ENCODE measurements at places on chromosomes 2 and 18.

- DNase-seq: no peak
Observed at GRCh38 chr2:70939839-70940580, 4.3 kb downstream of the ATP6V1B1 start.

DNA sequence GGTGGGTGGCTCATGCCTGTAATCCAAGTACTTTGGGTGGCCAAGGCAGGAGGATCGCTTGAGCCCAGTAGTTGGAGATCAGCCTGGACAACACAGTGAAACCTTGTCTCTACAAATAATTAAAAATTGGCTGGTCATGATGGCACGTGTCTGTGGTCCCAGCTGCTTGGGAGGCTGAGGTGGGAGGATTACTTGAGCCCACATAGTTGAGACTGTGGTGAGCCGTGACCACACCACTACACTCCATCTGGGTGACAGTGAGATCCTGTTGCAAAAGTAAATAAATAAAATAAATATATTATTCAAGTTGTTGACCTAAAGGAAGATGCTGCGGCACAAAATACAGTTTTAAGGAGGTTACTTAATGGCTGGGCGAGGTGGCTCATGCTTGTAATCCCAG is 72.7 kb downstream of the LAMA3 start:
- no peak for DNase-seq

DNA sequence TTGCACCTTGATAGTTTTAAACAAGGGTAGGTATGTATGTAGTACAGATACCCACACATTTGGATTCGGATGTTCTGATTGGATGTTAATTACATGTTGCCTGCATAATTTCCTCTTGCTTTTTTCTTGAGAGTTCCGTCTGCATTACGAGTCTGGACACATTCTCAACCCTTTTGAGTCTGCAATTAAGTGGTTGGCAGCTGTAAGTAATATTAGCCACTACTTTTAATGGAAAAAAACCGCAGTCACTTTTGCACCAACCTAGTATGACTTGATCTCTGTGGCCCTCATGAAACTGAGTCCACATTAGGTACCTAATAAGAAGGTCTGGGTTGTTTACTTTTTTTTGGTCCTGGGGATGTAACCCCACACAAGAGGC is 217.3 kb downstream of the VAPA start:
- DNase-seq: no peak

DNA sequence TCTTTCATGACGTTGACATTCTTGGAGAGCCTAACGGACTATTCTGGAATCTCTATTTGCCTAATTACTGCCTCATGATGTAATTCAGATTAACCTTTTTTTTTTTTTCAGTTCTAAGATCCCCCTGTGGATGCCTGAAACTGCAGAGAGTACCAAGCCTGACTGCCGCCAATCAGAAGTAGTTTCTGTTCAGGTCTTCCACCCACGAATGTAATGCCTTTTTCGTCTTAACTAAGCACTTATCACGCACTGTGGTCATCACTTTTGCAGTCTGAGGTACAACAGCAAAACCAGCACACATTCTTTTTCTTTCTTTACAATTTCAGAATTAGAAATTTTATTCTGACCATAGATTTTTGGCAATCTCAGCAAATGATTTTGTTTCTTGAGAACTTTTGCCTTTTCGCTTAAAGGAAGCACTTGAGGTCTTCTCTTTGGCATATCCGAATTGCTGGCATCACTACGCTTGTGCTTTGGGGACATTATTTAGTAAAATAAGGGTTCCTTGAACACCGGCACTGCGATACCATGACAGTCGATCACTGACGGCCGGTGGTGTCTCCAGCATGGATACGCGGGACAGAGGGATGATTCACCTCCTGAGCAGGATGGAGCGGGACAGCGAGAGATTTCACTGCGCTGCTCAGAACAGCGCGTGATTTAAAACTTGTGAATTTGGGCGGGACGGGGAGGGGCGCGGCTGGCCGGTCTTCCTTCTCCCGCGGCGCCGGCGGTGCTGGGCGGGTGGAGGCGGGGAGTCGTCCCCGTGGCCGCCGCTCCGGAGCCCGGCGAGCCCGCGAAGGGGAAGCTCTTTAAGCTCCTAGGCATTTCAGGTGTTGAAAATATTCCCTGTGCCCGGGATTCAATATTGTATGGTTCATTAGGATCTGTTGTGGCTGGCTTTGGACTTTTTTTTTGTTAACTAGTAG is 32.0 kb upstream of the GPR55 start:
- peak; percentile 97 for DNase-seq

DNA sequence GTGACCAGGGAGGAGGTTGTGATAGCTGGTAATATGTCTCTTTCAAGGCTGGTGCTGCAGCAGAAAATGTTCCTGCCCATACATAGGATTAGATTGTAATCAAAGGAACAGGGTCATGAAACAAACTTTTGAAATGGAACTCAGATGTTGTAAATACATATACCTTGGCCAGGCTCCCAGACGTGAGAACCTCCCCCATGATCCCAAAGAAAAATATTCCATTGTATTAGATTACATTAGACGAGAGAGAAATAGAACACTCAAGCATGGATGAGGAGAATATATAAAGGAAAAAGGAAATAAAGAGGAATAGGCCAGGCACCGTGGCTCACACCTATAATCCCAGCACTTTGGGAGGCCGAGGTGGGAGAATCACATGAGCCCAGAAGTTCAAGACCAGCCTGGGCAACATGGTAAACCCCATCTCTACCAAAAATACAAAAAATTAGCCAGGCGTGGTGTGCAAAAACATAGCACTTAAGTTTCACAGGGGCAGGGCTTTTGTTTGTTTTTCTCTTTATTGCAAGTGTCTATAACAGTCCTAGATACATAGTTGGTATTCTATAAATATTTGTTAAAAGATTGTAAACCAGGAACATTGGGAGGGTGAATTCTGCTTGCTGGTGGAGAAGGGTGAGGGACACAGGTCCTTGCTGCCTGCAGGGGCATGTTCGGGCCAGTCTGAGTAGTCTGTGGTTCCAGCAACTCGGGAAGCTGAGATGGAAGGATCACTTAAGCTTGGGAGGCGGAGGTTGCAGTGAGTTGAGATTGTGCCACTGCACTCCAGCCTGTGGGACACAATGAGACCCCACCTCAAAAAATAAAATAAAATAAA is 52.8 kb downstream of the RPL37A start:
- DNase-seq: no peak

- no peak for DNase-seq
Observed at GRCh38 chr18:72581976-72582375, 37.8 kb upstream of the CBLN2 start.

DNA sequence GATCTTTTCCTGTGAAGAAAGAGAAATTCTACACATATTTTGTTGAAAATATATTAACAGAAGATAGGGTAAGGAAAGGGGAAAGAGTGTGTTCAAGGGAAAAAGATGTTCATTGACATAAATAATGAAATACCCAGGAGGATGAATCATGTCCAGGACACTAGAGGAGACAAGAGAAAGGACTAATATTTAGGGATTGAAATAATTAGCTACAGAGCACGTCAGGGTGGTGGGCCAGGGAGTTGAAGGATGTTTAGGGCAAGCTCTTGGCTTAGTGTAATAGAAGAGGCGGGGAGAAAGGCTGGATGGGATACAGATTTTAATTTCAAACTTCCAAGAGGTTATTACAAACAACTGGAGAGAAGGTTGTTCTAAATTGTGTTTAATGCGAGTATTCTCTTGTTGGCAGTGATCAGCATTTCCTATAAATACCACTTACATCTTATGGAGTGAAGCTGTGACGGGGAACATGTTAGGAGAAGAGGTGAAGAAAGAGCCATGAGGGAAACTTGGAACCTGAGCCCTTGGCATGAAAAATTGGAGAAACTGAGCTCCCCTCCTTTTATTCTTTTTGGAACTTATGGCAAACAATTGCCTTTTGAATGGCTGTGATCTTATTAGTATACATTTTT is 36.6 kb upstream of the CETN1 start:
- no peak for DNase-seq

GRCh38 chr18:42860011-42860410 is 255.5 kb downstream of the RIT2 start:
- DNase-seq: no peak

DNA sequence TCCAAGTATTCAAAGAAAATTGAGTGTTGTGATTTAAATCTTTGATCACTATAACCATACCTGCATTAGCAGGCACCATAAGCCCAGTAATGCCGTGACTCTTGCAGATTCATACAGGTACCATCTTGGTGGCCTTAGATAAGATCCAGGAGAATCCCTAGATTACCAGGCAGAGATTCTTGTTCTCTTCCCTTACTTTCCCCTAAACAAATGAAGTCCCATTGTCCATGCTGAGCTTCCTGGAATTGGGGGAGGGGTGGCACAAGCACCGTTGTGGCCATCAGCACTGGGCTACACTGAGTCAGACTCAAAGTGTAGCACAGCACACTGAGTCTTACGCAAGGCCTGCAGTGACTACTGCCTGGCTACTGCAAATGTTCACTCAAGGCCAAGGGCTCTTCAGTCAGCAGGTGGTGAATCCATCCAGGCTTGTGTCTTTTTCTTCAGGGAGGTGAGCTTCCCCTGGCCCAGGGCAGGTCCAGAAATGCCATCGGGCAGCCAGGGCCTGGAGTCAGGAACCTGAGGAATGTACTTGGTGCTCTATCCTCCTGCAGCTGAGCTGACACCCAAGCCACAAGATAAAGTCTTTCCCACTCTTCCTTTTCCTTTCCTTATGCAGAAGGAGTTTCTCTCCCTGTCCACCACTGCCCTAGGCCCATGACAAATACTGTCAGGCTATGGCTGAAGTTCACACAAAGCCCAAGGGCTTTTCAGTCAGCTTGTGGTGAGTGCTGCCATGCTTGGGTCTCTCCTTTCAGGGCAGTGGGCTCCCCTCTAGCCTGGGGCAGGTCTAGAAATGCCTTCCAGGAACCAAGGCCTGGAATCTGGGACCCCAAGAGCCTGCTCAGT is 52.6 kb downstream of the CD28 start:
- DNase-seq: no peak

DNA sequence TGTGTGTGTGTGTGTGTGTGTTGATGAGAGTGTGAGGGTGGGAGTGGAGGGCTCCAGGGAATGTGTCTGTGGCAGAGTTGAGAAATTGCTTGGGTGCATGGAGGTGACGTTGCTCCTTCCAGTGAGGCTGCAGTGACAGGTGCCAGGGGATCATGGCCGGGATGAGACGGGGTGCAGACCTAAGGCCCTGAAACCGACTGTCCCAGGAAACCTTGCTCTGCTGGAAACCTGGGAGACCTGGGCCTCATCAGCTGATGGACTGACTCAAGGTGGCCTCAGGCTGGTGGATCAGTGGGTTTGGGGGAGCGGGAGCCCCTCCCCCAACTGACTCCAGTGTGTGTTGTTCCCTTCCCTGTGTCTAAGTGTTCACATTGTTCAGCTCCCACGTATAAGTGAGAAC is 56.6 kb downstream of the INHBB start:
- DNase-seq: no peak

DNA sequence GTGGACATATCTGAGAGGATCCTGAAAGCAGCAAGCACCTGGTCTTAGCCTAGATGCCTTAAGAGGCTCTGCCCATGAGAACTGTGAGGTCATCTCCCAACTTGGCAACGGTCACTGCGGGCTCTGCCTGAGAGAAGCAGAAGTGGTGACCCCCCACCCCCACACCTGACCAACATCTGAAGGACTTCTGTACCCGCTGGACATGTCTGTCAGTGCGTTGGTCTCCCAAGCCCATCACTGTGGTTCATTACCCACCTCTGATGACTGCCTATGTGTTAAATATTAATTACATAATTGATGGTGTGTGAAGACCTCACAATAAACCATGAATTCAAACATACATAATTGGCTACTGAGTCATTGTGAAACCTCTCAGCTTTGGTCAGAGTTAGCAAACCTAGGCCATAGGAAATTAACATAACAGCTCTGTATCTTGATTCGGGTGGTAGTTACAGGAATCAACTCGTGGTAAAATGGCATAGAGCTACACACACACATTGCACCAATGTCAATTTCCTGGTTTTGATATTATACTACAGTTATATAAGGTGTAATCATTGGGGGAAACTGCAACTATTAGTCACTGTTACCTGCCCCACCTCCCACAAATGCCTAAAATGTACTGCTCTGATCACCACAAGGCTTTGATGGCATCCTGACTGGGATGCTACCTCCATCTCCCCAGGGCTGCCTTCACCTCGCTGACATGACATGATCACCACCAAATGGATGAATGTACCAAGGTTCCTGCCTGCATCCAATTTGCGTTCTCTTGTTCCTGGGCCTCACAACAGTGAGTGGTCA is 4.3 kb upstream of the GALNT1 start:
- DNase-seq: peak; percentile 72

DNA sequence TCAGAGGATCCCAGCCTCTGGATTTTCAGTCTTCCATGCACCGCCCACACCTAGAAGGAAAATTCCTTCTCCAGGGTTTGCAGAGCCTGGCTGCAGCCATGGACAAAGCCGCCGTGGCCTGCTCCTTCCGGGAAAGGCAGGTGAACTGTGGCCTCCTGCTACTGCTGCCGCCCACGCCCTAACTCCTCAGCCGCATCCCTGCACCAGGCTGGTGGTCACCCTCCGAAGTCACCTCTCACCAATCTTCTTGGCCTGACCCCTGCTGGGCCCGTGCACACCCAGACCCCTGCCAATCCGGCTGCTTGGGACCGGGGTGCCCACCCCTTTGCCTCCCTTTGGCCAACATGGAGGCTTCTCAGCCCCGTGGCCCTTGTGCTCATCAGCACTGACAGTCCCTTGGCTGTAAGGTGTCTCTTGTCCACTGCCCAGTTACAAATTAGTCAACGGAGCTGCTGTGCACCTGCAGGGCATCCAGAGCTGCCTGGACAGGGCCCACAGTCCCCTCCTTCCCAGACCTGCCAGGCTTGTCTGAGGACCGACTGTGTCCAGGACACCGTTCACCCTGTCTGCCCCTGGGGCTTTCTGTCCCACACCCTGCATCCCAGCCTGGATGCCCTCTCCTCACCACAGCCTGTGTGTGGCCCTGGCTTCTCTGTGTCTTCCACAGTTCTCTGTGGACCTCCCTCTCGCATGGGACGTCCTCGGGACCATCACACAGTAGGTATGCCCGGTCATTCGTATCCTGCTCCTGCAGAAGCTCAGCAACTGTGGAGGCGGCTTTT is 130.1 kb upstream of the TPO start:
- no peak for DNase-seq

GRCh38 chr2:72846171-72847095 is 20.6 kb upstream of the EXOC6B start:
- peak; percentile 88 for DNase-seq

- DNase-seq: no peak
Observed at GRCh38 chr18:12401881-12402280, 5.8 kb upstream of the PRELID3A start.

GRCh38 chr2:102193074-102193473 is 6.3 kb downstream of the IL1RL2 start:
- no peak for DNase-seq
